Activated T-cell treated with anti-CD3 and anti-CD28 coated beads for 4 hours (primary cell): ENCODE measurements at places on chromosomes 16 and 17.

DNA sequence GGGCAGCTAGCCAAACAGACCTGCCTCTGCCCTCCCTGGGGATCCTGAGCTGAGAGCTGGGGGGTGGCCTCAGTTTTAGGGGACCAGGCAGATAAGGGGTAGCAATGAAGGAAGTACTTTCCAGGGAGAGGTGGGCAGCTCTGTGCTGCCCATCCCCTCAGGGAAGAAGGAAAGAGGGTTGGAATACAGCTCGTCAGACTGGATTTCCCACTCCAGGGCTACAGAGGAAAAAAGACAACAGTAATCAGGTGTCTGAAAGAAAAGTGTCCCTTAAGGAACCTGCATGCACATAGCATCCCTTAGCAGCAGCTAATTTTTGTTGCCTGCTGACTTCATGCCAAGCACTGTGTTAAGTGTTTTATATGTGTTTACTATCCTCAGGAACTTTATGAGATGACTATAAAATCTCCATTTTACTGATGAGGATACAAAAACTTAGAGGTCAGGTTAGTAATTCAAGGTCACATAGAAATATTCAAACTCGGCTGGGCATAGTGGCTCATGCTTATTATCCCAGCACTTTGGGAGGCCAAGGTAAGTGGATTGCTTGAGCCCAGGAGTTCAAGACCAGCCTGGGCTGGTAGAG lies 3.2 kb upstream of the MRPL58 start:
- no peak for DNase-seq

DNA sequence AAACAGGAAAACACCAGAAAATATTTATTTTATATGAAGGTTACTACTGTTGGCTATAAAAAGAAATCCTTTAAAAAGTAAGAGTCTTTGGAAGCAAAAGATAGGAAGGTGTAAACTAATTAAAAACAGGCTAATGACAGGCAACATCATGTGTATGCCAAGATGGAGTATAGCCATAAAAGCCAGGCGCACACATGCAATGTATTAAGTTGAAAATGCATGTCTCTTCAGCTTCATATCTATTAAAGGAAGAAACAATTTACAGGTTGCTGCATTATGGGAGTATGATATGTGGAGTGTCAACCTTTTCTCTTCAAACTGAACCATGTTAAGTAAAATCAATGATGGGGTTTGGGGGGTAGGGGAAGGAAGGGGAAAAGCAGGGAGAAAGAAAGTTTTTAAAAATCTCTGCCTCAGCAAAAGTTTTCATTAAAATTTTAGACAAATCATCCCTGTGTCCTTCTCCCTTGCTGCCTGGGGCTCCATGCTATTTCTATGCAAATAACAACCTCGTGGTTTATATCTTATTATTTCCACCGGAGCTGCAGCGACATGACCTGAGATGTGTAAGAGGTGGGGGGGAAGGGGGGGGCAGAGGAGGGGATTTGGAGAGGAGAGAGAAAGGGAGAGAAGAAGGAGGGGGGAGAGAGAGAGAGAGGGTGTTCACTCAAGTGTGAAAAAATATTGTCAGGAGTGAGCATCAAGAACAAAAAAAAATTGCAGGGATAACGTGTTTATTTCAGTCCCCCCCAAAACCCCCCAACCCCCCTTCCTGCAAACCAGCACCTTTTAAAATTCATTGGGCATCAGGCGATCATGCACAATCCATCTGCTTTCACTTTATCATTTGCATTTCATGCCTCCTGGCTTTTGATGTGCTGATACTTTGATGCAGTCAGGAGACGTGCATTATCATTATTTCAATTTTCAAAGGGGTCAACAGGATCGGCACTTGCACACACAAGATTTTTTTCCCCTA lies 197.6 kb downstream of the AATF start:
- no peak for DNase-seq

DNA sequence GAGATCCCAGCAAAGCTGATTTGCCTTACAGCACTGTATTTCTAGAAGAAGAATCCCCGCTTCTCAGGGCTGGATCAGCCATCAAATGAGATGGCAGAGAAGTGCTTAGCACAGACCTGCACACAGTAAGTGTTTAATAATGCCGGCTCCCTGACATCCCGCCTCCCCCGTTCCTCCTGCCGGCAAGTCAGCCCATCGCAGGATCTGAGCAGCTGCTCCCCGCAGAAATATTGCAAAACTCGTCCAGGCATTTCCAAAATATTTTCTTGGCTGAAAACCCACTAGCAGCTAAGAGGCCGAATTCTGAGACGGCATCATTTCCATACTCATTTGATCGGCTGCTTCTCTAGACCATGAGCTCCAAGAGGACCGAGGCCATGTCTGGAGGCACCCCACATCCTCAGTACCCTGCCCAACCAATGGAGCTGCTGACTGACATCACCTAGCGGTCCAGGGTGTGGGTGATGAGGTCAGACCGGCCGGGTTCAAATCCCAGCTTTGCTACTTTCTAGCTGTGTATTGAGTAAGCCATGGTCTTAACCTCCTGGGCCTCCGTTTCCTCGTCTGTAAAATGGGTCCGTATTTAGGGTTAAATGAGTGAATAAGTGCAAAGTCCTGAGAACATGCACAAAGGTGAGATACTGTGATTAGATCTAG lies 251.5 kb downstream of the KATNIP start:
- DNase-seq = no peak

- DNase-seq = no peak
Measured at GRCh38 chr16:84508502-84508901, 4.0 kb upstream of the MEAK7 start.

DNA sequence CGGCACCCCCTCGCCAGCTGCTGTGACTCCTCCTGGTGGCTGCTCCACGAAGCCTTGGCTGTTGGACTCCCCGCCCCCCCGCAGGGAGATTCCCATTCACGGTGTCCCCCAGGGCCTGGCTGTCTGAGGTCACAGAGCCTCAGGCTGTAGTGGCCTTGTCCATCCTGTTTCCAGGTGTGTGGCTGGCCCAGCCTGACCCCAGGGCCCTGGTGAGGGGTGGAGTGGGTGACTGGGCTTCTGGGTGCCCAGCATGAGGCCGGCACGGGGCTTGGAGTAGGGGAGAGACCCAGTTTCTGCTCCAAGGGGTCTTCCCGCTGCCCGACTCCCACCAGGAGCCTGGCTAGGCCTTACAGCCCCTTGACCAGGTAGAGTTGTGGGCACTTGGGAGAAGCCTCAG lies 10.4 kb downstream of the PRSS27 start:
- DNase-seq = no peak
